ENCODE measurements at places on chromosomes 2 and 18. TPM values are rescaled to one million over a fixed set of nuclear protein-coding genes. Genes with fewer than 3 reads are reported as not detected.

The LPIN2 gene
- total RNA-seq: 16.4 TPM

The C2orf42 gene
- total RNA-seq: 14.4 TPM

The CFAP65 gene
- total RNA-seq: not detected

The PRKAG3 gene
- 0.18 TPM for total RNA-seq

The UGT1A6 gene
- total RNA-seq: not detected

The FAM117B gene
- total RNA-seq: 1.6 TPM

The EHBP1 gene
- 41.9 TPM for total RNA-seq

The ACADL gene
- total RNA-seq: 2.5 TPM

DNA sequence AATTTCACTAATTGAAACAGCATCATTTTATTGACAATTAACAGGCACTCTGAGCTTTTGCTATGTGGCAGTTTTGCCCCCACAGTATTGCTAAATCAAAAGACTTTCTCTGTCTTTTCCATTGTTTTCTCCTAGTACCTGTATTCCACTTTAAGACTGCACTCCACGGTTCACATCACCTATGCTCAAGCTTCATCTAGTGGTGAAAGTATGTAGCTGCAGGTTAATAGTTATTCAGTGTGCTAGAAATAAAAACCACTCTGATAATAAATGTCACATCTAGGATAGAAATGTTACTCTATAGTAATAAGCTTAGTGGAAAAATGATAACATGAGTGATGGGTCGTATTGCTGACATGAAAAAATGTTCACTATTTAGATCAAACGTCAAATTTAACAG lies 24.6 kb downstream of the ARL6IP6 start:
- DNase-seq: no peak

GRCh38 chr2:44533508-44533907 lies 171.8 kb downstream of the CAMKMT start:
- DNase-seq: no peak

DNA sequence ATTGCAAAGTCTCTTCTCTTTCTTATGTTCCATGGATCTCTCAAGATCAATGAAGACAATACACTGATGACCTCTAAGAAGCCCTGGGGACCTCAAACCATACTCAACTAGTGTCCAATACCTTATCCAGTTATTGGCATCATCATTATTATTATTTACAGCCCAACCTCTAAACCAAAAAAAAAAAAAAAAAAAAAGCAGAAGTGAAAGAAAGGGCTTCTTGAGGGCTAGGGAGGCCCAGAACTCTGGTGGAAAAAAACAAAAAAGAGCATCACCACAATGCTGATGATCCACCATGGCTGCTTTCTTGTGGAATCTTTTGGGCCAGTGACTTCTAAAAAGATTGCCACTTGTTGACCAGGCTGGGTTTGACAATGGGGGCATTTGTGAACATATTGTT lies 324.9 kb downstream of the LPIN1 start:
- no peak for DNase-seq

DNA sequence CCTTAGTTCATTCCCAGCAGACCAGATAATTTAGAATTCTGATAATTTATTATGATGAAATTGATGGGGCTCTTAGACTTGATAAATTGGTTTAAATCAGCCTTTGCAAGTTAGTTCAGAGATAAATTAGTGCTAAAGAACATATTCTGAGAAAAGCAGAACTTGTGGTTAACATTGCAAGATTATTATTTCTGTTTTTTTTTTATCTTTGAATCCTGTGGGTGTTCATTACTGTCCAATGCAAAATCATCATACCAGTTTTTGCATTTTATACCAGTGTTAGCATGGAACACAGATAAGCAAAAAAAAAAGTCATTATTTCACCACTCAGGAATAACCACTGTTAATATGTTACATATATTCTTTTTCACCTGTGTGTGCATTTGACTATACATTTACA lies 9.1 kb downstream of the SEPTIN2 start:
- DNase-seq: no peak

DNA sequence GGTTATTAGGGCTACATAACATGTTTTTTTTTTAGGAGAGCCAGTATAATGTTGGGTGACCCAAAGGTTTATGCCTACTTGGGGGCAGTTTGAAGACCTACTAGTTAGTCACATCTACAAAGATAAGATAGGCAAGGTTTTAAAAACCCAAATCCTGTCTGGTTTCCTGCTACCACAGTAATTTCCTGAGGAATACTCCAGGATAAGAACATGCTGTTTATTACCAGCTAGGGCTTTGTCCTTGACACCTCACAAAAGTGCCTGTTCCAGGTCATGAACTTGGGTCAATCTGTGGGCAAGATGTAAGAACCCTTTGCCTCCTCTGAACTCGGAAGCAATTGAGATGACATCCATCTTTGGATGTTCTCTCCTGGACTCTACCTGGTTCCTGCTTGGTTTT lies 38.2 kb downstream of the CDC42EP3 start:
- DNase-seq: no peak

DNA sequence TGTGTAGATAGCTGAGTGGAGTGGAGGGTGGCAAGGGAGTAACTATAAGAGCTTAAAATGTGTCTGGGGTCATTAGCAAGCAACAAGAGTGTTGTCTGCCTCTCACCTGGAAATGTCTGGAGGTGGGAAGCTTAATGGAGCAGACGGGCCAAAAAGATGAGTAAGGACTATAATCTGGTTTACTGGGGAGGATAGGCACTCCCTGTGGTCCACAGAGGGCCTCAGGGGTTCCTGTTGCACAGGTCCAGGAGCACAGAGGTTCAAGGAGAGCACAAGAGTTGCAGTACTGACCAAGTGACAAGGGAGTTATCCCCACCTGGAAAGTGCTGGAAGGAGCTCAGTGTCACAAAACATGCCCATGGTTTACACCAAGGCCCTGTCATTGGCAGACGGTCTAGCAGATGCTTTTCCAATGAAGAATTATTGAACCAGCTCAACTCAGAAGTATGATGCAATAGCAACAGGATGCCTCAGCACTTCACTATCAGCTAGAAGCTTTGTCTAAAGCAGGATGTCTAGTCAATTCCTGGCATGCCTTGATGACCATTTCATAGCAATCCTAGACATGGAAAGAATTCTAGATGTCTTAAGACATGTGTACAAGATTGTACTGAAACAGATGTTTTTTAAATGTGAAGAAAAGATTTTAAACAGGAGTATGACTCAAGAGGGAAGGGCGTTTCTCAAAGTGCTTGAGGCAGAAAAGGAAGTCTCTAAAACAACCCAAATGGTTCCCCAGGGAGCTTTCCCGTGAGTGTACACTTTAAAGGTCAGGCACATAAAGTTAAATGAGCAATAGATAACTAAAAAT lies 62.9 kb upstream of the SERPINE2 start:
- peak; percentile 41 for DNase-seq

GRCh38 chr18:23493654-23494053 lies 9.7 kb upstream of the RMC1 start:
- DNase-seq: no peak

DNA sequence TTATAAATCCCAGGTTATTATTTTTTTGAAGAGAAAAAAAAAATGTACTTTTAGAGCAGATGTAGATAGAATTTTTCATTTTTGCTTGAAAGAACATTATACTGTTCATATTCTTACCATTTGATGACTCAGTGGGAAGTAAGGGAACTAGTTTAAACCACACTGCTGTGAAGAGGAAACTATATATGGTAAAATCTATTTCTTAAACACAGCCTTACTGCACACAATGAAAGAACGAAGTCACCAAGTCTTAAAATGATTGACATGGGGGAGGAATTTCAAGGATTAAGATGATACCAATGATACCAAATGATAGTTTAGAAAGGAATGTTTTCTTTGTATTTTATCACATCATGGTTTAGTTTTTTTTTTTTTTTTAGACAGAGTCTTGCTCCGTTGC lies 5.0 kb downstream of the ACTR2 start:
- DNase-seq: no peak

DNA sequence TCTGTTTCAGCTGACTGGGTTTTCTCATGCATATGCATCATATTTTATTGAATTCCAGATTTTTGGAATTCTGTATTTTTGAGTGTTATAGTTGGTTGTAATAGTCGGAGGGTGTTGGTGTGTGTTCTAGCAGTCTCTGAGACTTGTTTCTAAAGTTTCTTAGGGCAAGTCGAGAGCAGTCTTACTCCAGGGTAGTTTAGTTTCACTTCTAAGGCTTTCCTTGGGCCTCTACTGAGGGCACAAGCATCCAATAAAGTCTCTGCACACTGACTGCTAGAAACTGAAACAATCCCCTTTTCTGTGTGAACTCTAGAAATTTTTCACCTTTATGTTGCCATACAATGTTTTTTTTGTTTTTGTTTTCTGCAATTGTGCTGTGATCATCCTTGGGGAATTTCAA lies 663.7 kb upstream of the LRATD1 start:
- DNase-seq: no peak

GRCh38 chr2:45412754-45413379 lies 198.2 kb downstream of the SRBD1 start:
- no peak for DNase-seq

GRCh38 chr18:21760321-21760720 lies 19.7 kb downstream of the MIB1 start:
- DNase-seq: no peak

DNA sequence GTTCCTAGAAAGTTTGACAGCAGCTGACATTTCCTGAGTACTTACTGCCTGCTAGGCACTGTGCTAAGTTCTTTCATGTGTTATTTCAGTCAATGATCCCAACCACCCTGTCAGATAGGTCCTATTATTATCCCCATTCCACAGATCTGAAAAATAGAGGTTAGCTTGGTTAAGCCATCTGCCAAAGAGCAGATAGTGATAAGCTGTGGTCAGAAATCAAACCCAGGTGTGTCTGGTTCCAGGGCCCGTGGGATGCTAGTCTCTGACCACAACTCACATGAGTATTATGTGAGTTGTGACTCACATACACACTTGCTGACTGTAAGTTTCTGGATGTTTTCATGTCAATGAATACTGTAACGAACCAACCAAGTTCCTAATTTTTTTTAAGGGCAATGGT lies 132.0 kb upstream of the APCDD1 start:
- no peak for DNase-seq

- no peak for DNase-seq
Measured at GRCh38 chr2:195105581-195105980, 551.4 kb upstream of the SLC39A10 start.

DNA sequence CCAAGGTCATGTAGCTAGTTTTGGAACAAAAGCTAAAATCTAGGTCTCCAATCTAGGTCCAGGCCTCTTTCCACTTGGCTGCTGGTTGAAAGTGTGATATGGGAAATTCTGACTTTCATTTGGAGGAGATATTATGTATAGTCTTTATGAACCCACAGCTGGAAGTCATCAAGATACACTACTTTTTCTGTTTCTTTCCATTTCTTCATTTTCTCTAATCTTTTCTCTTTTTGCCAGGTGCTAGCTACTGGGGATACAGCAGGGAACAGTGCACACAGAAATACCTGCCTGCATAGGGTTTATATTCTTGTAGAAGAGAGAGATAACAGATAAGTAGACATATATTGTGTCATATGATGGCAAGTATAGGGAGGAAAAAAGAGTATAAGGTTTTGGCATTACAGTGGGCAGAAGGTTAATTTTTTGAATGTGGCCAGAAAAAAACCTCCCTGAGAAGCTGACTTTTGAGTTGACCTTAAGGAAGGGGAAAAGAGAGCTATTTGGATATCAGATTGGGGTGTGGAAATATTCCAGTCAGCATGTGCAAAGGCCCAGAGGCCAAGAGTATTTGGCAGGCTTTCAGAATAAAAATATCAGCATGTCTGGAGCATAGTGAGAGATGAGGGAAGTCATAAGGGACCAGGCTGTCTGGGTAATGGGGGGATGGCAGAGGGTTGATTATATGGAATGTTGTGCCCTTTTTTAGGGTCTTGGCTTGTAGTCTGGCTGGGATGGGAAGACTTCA lies 15.6 kb downstream of the IL1R1 start:
- DNase-seq: no peak
